Glutamatergic neuron (in vitro differentiated cells): ENCODE measurements at places on chromosomes 6 and 20. TPM values are rescaled to one million over a fixed set of nuclear protein-coding genes. Genes with fewer than 3 reads are reported as not detected.

Gene MCCD1
- total RNA-seq, result not detected

- DNase-seq, result no peak
Observed at GRCh38 chr20:396619-397431, 11.3 kb upstream of the RBCK1 start.

- DNase-seq, result no peak
Observed at GRCh38 chr6:14354919-14355572, 237.5 kb downstream of the CD83 start.

DNA sequence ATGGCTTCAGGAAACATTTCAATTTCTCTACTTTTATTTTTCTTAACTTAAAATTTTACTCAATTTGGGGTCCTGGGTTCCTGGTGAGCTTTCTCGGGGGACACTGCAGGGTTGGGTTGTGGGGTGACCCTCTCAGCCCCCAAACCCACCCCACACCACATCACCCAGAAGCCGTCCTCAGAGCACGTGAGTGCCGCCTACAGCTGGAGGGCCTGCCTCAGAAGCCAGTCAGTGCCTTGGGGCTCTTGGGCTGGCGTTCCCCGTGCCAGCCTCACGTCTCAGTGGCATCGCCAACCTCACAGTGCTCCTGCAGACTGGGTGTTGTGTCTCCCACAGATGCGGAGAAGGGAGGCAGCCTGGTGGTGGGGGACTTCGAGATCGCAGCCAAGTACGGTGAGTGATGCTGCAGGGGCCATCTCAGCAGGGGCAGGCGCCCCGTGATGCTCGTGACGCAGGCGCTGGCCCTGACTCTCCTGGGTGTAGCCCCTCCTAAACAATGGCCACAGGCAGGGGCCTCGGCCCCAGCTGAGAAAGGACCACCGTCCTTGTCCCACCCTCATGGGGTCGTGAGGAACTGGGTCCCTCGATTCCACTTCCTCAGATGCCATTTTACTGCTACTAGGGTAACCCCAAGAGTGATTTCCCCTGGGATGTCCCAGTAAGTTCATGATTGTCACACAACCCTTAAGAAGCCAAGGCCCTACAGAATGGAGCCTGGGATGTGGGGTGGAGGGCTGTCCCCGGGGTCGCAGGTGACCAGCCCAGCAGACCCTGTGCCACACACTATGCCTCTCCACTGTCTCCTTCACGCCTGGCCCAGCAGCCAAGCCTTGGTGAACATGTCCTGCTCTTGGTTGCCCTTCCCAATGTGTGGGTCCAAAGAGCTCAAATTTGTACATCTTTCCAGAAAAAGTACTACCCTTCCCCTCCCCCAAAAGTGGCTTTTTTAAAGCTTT, 23.8 kb upstream of the PYGB start:
- no peak for DNase-seq

Gene MICA
- total RNA-seq, result 0.42 TPM

Gene CLPSL1
- total RNA-seq, result not detected

Gene DSP
- 8.9 TPM for total RNA-seq

Gene CDC5L
- total RNA-seq, result 19.6 TPM

DNA sequence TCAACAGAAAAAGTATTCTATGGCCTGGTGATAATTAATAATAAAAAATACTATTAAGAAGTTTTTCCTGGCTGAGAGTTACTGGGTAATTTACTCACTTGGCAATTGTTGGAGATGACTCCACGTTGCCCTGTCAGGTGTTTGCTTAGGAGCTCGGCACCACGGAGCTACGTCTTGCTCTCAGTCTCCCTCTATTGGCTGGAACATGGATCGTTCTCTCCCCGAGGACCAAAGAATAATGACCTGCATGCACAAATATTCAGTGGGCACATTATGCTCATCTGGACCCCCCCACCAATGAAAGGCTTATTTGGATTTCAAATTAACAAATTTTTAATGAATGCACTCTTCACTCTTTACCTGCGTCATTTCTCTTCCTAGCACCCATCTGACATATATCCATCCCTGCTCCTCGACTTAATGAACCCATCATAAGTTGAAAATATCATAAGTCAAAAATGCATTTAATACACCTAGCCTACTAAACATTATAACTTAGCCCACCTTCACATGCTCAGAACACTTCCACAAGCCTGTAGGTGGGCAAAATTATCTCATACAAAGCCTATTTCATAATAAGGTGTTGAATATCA, 71.0 kb upstream of the CD83 start:
- DNase-seq, result peak; percentile 46

Gene CASS4
- not detected for total RNA-seq

DNA sequence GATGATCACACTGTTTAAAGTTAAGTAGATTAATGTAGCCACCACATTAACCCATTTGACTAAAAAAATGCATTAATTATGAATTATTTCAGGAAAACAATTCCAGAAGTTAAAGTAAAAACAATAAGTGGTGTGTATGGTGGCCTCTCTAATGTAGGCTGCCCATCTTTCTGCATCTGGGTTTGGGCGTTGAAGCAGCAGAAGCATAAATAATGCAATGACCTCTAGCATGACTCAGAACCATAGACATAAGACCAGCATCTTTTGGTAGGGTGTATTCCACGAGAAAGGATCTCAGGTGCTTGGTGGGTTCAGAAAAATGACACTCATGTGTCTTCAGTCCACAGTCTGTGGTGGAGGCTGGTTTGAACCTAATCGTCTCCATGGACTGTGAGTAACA, 18.6 kb upstream of the NKAIN2 start:
- no peak for DNase-seq

- DNase-seq, result no peak
Observed at GRCh38 chr6:160979061-160979708, 12.4 kb upstream of the MAP3K4 start.

DNA sequence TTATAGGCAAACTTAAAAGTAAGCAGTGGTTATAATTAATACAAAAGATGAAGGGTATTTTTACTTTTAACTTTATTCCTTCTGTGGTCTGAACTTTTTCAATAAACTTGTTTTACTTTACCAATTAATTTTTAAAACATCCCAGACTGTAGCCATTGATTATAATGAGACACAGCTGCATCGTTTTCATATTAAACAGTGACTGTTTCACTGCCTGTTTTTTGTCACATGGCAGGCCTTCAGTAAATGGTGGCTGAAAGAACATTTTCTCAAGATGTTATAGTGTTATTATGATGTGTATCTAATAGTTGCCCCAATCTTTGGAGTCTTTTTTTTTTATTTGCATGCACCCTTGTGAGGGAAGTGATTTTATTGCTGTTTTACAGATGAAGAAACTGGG, 95.1 kb downstream of the PLCB4 start:
- DNase-seq, result no peak

DNA sequence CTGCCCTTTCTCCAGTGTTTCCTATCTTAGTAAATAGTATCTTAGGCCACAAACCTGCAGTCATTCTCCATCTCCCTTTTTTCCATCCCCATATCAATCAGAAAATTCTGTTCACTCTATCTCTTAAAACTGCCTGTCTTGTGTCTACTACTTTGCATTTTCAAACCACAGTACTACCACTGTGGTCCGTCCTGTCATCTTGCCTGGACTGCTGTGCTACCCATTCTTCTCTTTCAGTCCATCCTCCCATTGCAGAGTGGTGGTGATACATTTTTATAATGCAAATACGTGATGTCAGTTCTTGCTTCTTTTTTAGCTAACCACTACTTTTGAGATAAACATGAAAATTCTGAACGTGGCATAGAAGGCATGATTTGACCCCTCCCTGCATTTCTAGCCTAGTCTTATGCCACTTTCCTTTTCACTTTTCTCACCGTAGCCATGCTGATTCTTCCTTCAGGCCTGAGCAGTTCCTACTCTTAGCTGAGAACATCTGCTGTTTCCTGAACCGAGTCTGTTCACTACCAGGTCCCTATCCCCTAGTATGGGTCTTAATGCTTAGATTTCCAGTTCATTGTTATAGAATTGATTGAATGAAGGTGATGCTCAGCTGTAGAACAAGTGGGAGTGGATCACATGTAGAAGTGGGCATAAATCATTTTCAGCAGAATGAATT, 13.8 kb downstream of the TBPL1 start:
- no peak for DNase-seq

DNA sequence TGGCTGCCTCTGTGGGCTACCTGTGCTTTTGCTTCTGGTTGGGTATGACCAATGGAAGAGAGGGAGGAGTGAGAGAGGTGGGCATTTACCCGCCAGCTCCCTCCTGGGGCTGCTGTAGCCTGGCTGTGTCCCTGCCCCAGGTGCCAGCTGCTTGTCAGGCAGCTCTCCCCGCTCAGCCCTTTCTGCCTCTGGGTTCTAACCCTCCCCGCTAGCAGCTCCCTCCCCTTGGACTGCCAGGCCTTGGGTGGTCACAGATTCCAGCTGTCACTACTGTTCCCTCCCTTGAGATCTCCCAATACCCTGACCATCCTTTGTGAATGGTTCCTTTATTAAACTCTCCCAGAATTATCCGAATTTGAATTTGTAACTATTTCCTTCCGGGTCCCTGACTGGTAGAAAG, 95.5 kb upstream of the RNF24 start:
- DNase-seq, result no peak

- no peak for DNase-seq
Observed at GRCh38 chr20:6944292-6944691, 176.8 kb downstream of the BMP2 start.

- DNase-seq, result no peak
Observed at GRCh38 chr6:109359248-109359647, 23.0 kb downstream of the CD164 start.

DNA sequence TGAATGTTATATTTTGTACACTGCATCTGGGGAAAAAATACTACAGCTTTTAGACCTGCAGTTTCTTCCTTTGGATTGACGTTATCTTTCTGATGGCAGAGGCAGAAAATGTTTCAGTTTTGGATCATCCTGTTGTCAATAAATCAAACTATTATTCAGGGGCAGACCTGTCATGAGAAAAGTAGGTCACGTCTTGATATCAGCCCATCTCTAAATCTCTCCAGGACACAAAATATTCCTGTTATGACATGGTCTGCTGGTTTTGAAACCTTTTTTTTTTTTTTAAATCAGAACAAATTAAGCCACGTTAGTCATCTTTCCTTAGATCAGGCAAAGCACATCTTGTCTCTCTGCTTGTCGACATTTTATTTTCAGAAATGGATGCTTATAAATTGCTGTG, 24.0 kb downstream of the IL20RA start:
- no peak for DNase-seq

DNA sequence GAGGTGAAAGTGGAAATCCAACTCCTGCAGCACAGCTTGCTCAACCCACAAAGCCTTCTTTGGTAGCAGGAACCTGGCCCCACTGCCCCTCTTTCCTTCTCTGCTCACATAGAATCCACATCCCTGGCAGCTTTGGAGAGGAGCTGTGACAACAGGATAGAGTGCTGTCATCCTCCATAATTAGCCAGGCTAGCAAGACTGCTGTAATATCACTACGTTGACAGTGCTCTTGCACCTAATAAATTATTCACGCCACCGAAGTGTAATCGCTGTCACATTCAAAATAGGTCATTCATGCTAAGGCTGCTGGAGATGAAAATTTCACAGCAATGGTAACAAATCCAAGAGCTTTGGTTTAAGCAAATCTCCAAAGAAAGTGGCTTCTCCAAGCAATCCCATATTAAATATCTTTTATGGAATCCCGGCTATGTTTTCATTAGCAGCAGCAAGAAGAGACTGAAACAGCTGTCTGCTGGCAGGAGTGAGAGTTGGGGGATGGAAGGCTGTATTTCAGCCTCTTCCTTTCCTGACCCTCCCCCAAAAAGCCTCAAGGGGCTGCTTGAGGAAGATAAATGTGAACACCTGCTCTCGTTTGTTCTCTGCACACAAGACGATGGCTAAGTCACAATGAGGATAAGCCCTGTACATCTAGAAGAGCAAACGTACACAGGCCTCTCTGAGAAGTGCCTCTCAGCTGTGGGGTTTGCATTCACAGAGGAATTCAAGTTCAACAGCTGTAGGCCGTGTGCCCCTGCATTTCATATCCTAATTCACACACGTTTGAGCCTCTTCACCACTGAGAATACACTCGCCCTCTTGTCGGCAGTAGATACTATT, 16.5 kb downstream of the RIPOR2 start:
- peak; percentile 71 for DNase-seq

DNA sequence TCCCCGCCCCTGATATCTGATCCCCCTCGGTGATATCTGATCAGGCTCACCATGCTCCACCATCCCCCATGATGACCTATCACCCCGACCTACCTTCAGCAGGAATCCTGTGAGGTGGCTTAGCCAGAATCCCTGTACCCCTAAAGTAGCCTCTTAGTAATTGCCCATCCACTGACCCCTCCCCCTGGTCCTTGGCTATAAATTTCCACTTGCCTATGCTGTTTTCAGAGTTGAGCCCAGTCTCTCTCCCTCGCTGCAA, 177.5 kb upstream of the GGTLC1 start:
- DNase-seq, result no peak

GRCh38 chr6:30570740-30571074, 535 bp upstream of the ABCF1 start:
- DNase-seq, result no peak

GRCh38 chr6:106617302-106617701, 12.0 kb downstream of the RTN4IP1 start:
- DNase-seq, result no peak

Gene PNISR
- 149 TPM for total RNA-seq

DNA sequence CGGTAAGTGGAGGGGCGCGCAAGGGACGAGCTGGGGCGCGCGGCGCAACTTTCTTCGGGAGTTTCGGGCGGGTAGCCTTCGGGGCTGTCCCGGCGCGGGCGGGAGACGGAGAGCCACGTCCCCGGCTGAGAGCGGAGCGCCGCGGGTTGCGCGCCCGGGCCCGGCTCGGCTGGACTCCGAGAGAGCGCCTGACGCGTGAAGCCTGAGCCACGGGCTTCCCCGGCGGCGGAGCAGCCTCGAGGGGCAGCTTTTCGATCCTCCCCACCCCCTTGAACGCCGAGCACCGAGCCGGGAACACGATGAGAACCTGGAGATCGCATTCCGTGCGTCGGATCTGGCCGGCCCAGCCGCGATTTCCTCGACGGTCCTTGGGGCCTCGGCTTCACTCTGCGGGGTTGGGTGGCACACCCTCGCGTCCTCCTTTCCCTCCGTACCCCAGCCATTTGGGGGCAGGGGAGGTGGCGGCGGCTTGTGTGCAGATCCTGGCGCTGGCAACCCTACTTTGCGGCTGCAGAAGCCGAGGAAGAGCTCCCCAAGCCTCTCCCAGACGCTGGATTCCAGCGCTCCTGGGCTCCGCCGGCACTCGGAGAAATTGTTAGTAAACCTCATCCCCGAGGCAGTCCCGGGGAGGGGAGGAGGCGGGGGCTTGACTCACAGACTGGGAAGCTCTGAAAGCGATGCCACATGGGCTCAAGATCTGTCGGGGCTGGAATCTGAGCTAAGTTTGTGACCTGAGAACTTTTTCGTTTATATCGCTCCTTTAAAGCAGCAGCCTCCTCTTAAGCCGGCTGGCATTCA, 572 bp downstream of the DSE start:
- peak; percentile 65 for DNase-seq

- DNase-seq, result no peak
Observed at GRCh38 chr20:25321262-25321831, 69.3 kb downstream of the ABHD12 start.

DNA sequence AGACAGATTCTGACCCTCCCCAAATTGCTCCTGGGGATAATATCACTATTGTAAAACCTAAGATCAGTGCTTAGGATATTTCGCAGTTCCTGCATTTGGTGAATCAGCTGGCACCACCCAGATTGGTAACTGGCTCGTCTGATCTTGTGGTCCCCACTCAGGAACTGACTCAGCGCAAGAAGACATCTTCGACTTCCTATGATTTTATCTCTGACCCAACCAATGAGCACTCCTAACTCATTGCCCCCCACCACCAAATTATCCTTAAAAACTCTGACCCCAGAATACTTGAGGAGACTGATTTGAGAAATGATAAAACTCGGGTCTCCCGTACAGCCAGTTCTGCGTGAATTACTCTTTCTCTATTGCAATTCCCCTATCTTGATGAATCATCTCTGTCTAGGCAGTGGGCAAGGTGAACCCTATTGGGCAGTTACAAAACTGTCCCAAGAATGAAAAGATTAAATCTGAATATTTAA, 55.7 kb upstream of the PRND start:
- no peak for DNase-seq

Gene THBS2
- 3.1 TPM for total RNA-seq
